ENCODE measurements at places on chromosomes 5 and 9. TPM values are rescaled to one million over a fixed set of nuclear protein-coding genes. Genes with fewer than 3 reads are reported as not detected.

CSF2 gene
- total RNA-seq, result not detected

IGFBPL1 gene
- 3.7 TPM for total RNA-seq

SPATA31D1 gene
- not detected for total RNA-seq

ADAMTS19 gene
- total RNA-seq, result 8.6 TPM

CCDC152 gene
- total RNA-seq, result 0.42 TPM

PFN3 gene
- not detected for total RNA-seq

PNPLA7 gene
- total RNA-seq, result 6.2 TPM

FOCAD gene
- total RNA-seq, result 17.6 TPM

LCN12 gene
- total RNA-seq, result not detected

SPINK13 gene
- not detected for total RNA-seq

NUTM2F gene
- not detected for total RNA-seq

KLF9 gene
- total RNA-seq, result 209 TPM

DIPK1B gene
- 26.1 TPM for total RNA-seq

TBC1D2 gene
- total RNA-seq, result 5.7 TPM

ACTBL2 gene
- total RNA-seq, result not detected

NIPAL4 gene
- total RNA-seq, result 1.6 TPM

TMEFF1 gene
- total RNA-seq, result 0.50 TPM

All from esophagus muscularis mucosa (tissue), 4 donors.